ENCODE measurements at places on chromosomes 12 and 14.

- no peak for DNase-seq
Observed at GRCh38 chr12:116929885-116930284, 19.1 kb downstream of the FBXW8 start.

- DNase-seq, result no peak
Observed at GRCh38 chr14:104119488-104120251, 18.7 kb upstream of the KIF26A start.

GRCh38 chr14:52080158-52080800 is 11.4 kb upstream of the NID2 start:
- no peak for DNase-seq

DNA sequence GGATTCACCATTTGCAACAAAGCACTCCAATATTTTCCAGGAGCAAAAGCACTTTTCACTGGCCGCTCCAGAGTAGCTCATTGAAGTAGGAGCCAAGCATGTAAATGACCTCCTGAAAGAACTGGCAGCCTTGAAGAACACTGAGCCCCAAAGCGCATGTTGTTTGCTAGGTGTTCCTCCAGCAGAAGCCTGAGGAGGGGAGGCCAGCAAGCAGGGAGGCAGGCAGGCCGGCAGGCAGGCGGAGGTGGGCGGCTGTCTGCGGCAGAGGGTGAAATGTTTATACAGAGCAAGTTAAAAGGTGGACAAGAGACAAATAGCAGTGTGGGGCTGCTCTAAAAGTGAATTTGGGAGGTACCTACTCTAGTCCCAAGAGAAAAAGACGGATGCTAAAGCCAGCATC is 439.4 kb downstream of the CCDC91 start:
- no peak for DNase-seq

- no peak for DNase-seq
Observed at GRCh38 chr12:123041811-123042655, 61.6 kb downstream of the ARL6IP4 start.

DNA sequence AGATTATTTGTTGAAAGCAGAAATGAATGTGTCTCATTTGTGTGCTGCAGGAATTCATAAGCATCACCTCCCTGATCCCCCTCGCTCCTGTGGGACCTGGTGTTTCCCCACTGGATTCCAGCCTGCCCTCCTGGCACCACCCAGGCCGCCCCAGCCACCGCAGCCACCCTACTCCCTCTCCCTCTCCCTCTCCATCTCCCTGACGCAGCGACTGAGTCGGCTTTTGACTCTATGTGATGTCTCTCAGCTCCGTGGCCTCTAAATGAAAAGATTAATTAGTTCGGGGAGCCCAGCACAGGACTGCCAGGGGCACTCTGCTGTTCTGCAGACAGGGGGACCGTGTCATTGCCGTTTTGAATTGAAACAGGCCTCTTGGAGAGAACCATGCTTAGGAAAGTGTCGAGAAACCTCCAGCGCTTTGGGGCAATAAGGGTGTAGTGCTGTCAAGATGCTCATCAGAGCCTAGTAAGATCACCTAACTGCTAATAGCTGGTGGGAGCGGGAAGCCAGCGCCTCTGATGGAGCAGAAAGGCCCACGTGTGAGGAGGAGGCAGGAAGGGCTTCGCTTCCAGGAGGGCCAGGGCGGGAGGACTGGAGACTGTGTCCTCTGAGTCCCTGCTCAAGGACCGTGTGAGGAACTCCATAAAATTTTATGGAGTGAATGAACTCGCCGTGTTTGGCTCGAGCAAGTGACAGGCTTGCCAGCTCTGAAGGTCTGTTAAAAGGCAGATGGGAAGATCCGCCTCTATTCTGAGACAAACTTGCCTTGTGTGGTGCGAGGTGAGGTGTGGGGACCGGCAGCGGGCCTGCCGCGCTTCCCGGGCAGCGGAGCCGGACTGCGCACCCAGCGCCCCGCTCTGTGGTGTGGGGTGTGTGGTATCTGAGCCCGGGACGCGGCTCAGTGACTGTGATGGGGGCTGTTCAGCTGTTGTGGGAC is 157.4 kb upstream of the C14orf180 start:
- no peak for DNase-seq

DNA sequence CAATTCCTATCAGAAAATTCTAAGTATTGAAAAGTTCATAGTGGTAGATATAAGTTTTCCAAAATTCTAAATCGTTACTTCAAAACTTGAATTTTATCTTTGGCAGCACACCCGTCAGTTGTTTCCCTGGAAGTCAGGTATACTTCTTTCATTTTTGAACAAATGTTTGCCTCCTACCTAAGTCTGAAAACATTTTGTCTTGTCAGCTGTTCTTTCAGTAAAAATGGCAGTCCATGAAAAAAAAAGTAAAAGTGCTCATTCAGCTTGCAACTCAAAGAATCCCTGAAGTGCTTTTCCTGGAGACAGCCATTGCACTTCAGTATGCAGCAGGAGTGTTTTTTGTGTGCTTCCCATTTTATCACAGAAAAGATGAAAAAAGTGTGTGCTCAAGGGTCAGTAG is 130.1 kb upstream of the NEDD1 start:
- no peak for DNase-seq

DNA sequence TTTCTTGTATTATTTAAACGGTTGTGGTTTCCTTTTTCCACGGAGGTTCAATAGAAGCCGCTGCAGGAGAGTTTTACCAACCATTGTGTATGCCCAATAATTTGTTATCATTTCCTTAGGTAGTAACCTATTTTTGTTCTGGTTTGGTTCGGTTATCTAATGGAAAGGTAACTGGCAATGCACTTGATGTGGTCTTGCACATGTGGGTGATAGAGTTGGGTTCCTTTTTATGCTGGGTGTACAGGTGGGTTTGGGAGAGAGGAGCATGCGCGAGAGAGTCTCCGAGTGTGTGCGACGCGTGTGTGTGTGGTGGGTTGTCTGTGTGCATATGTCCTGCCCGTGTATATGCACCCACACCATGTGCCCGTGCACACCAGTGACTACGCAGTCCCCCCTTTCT is 102.7 kb upstream of the FKBP4 start:
- DNase-seq, result peak; percentile 53

DNA sequence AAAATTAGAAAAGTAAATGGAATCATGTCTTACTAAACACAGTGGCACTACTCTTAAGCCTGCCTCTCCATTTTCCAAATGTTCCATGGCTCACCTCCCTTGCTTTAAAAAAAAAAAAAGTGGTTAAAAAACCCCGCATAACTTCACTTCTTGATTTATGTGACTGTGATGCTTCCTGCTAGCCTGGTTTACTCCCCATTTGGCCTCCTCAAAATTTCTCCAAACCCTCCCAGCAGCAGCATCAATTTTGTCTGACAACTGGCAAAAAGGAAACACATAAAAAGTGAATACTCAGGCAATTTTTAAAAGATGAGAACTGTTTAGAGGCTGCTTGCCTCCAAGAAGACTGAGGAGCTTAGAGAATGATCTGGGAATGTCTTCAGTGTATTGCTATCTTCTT is 17.8 kb upstream of the EGLN3 start:
- DNase-seq, result no peak

- DNase-seq, result peak; percentile 86
Observed at GRCh38 chr12:124609041-124609989, 41.9 kb upstream of the NCOR2 start.

GRCh38 chr12:78403136-78403535 is 461.4 kb upstream of the SYT1 start:
- no peak for DNase-seq

DNA sequence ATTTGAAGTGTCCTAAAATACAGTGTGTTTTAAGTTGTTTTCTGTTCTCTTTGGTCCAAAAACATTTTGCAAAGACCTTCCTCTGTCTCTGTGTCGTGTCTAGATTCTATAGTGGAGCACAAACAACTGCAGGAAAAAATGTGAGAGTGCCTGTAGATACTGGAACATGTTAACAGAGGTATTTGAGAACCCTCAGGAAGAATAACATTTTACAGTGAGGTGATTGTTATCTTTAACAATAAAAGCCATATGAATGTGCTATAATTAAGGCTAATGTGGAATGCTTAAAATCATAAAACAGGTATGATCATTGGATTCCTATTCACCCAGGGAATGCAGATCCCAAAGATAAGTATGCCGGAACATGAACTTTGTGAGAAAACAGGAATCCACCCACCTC is 98.0 kb downstream of the SAMD4A start:
- DNase-seq, result no peak

GRCh38 chr14:49250109-49250508 is 336.1 kb downstream of the RPS29 start:
- no peak for DNase-seq

- DNase-seq, result no peak
Observed at GRCh38 chr12:117679776-117680175, 289.0 kb downstream of the KSR2 start.

DNA sequence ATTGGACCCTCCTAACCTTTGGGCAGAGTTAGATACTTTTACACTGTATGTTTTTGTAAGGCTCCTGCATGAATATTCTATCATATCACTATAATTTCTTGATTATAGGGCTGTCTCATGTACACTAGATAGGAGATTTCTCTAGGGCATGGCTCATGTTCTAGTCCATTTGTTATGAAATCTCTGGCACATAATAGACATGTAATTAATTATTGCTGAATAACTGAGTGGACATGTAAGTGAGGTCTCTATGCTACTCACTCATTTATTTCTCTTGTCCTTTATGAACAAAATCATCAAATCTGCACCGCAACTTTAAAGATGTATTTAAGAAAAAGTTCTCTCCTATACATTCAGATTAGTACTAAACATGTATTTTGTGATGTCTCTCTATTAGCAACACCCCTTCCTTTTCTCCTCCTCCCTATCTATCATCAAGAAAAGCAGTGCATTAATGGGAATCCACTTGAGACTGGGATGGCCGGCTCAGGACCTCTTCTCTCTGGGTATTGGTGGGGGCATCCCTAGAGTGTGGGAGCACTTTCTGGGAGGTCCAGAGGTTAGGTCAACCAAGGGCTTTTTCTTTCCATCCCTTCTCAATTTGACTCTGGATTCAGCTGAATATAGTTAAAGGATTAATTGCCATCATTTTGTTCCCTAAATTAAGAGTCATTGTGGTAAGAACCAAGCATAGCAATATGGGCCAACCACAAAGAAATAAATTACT is 168.0 kb upstream of the HMGA2 start:
- no peak for DNase-seq

- no peak for DNase-seq
Observed at GRCh38 chr12:46886541-46887041, 60.8 kb upstream of the SLC38A4 start.

- DNase-seq, result no peak
Observed at GRCh38 chr12:65565601-65566560, 258.4 kb upstream of the HMGA2 start.

GRCh38 chr14:92644171-92644969 is 104.1 kb downstream of the LGMN start:
- DNase-seq, result no peak
